ENCODE measurements at places on chromosomes 12 and 14. TPM values are rescaled to one million over a fixed set of nuclear protein-coding genes. Genes with fewer than 3 reads are reported as not detected.

The LRTM2 gene
- not detected for total RNA-seq

The ANO4 gene
- not detected for total RNA-seq

The BBOF1 gene
- total RNA-seq: 0.50 TPM

DNA sequence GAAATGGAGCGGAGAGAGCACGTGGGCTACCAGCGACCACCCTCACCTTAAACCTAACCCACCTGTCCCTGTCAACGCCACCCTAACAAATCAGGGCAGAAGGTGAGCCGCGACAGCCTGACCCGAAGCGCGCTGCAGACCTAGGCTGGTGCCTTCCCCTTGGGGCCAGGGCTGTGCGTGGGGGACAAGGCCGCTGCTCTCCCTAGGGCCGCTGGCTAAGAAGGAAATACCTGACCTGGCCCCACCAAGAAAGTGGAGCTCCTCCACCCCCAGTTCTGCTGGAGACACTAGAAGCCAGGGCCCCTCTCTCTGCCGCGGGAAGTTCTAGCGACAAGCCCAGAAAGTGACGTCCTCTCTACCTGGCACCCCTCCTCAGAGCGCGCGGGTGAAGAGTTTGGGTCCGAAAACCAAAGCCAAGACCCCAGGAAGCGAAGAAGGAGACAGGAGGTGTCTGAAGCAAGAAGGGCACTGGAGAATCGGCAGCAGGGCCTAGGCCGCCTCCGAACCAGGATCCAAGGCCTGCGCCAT, 7.5 kb downstream of the SIX1 start:
- DNase-seq: no peak

DNA sequence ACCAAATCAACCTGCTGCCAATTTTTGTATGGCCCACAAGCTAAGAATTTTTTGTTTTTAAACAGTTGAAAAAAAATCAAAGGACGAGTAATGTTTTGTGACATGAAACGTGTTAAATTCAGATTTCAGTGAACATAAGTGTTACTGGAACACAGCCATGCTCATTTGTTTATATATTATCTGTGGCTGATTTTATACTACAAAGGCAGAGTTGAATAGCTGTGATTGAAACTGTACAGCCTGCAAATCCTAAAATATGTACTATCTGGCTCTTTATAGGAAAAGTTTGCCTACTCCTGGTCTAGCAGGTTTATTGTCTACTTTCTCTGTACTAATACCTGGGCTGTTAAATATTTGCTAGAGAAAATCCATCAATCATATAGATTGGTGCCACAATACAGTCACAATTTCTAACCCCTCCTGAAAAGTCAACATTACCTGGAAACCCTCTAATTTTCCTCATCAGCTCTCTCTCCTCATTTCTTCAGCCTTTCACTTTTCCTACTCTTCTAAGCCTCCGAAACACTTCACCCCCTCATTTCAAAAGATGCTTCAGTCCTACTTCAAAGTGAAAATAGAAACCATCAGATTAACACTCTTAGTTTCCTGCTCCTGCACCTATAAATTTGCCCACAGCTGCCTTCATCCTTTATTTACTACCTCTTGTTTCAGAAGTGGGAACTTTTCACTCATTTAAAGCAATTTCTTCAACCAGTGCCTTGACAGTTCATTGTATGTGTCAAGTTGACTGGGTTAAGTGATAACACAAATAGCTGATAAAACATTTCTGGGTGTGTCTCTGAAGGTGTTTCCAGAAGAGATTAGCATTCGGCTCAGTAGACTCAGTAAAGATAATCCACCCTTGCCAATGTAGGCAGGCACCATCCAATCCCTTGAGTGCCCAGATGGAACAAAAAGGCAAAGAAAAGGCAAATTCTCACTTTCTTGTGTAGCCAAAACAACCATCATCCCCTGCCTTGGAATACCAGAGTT, 18.0 kb upstream of the C2CD5 start:
- peak; percentile 28 for DNase-seq

GRCh38 chr14:29493849-29494248, 433.8 kb downstream of the PRKD1 start:
- no peak for DNase-seq

The PLEKHD1 gene
- total RNA-seq: not detected
